ENCODE measurements at places on chromosomes 1 and 21.

DNA sequence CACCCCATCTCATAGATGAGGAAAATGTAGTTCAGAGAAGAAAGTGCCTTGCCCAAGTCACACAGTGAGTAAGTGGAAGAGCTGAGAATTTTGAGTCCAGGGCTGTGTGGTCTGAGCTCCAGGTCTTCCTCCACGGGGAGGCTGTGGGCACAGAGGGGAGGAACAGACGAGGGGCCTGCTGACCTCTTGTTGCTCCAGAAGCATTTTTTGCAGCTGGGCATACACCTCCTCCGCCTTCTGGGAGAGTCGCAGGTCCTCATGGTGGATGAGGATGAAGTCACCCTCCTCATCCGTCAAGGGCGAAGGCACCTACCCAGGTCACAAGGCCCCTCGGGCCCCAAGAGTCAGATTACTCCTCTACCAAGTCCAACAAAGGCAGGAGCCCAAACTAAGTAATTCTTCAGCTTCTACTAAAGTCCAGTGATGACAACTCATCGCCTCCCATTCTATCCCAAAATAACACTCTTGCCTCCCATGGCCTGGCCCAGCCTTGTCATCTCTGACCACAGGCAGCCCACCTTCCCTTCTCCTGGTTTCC, 9.1 kb downstream of the CC2D1B start:
- no peak for DNase-seq

GRCh38 chr1:32886004-32886827, at the start of gene HPCA:
HPCA (plus strand) TSS chr1:32886491; CDS start chr1:32888899, 2,408 bp downstream.
- no peak for DNase-seq

- DNase-seq, result no peak
Observed at GRCh38 chr1:20164694-20165202, 21.1 kb upstream of the UBXN10 start.

DNA sequence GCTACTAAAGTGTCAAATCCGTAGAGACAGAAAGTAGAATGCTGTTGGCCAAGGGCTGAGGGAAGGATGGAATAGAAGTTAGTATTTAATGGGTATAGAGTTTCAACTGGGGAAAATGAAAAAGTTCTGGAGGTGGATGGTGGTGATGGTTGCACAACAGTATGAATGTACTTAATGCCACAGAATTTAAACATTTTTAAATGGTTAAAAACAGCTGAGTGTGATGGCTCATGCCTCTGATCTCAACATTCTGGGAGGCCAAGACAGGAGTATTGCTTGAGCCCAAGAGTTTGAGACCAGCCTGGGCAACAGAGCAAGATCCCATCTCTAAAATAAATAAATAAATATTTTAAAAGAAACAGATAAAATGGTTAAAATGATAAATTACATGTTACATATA, 44.5 kb downstream of the PIK3R3 start:
- DNase-seq, result no peak

- DNase-seq, result no peak
Observed at GRCh38 chr1:3275471-3276340, 178.8 kb upstream of the ARHGEF16 start.
